ENCODE measurements at places on chromosomes 2 and 18. TPM values are rescaled to one million over a fixed set of nuclear protein-coding genes. Genes with fewer than 3 reads are reported as not detected.

Gene TUBA3E
- total RNA-seq, result not detected

Gene VPS54
- total RNA-seq, result 32.4 TPM

Gene UCN
- total RNA-seq, result 6.0 TPM

Gene APOB
- not detected for total RNA-seq

Gene UGT1A4
- not detected for total RNA-seq

Gene IL36B
- total RNA-seq, result not detected

Gene GKN2
- total RNA-seq, result not detected

Gene CCDC74B
- 2.9 TPM for total RNA-seq

Gene MTX2
- total RNA-seq, result 85.3 TPM

Gene CTNNA2
- total RNA-seq, result 10.2 TPM

Gene EVA1A
- 7.4 TPM for total RNA-seq

Gene MORN2
- total RNA-seq, result 39.3 TPM

Gene ILKAP
- total RNA-seq, result 35.8 TPM

Gene RSAD2
- total RNA-seq, result 0.48 TPM

Gene CIAO1
- total RNA-seq, result 88.3 TPM

Gene GPR155
- total RNA-seq, result 3.0 TPM

Gene SPAG16
- 17.4 TPM for total RNA-seq

Gene OSGEPL1
- total RNA-seq, result 32.3 TPM

Gene SETBP1
- total RNA-seq, result 2.3 TPM

Gene DRC1
- not detected for total RNA-seq
